ENCODE measurements at places on chromosomes 11 and 22.
A peak's percentile ranks its signal among the peaks of the same experiment; 100 is the strongest.

DNA sequence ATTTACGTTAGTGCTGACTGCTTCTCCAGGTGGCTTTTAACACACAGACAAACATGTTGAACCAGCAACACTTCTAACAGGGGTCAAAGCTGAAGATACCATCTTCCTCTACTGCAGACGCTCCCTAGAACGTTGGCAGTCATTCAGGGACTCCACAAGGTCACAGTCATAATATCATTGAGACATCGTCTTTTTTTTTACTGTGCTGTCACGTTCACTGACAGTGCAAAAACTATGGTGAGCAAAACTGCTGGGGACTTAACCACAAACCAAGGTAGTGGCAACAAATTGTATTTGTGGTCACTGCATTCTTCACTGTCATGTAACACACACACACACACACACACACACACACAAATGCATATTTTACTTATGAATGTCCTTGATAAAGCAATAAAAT lies 244.9 kb downstream of the CASP12 start:
- DNase-seq: no peak

DNA sequence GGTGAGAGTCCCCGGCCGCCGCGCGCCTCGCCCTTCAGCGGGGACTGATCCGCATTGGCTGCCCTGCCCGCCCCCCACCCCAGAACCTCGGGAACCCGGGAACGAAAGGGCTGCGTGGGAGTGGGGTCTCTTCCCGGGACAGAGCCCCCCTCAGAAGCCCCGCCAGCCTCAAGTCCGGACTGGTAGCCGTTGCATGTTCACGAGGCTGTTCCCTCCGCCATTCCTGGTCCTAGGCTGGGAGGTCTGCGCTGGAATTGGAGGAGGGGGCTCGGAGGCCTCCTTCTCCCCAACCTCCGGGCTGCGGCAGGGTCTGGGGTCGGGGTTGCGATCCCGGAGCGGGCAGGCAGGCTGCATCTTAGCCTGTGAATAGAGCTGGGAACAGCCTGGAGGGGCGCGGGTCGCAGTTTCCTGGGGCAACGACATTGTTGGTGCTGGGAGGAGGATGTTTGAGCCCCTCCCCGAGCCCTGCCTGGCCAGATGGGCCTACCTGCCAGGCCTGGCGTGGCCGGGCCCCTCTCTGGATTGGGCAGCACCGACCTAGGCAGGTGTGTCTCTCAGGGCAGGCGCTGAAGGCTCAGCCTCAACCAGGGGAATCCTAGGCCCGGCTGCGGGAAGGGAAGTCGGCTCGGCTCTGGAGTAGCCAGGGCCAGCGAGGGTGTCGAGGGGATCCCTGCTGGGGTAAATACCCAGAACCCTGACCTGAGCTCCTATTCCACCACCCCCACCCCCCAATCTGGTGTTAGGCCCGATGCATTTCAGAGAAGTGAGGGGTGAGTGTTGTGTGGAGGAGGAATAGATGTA lies 670 bp downstream of the MAPK8IP1 start:
- DNase-seq: no peak

- no peak for DNase-seq
These were observed 67.2 kb downstream of the EFCAB6 start for GRCh38 chr22:43744700-43745410.

- DNase-seq: peak; percentile 83
These were observed 19.5 kb upstream of the TPH1 start for GRCh38 chr11:18065572-18065971.

GRCh38 chr11:19432370-19433061 lies 191.8 kb upstream of the E2F8 start:
- DNase-seq: peak; percentile 77

DNA sequence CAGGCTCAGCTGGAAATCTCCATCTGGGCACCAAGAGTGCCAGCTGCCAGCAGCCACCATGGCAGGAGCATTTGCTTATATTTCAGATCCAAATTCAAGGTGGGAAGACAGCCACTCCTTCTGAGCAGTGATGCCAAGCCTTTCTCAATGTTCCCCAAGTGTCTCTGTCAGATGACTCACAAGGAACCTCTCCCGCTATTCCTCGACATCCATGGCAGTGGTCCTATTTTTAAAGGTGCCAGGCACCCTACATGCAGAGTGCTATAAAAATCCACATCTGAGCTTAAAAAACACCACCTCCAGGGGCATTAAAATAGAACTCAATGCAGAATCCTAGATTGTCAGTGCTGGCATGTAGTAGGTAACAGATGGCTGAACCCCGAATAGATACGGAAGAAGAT lies 112.1 kb downstream of the SLC1A2 start:
- no peak for DNase-seq

- no peak for DNase-seq
These were observed 7.5 kb upstream of the SIDT2 start for GRCh38 chr11:117171007-117171403.

GRCh38 chr11:76916712-76917111 lies 56.0 kb downstream of the ACER3 start:
- DNase-seq: no peak

GRCh38 chr11:34521265-34521664 lies 7.7 kb upstream of the ELF5 start:
- no peak for DNase-seq

- DNase-seq: no peak
These were observed 25.3 kb downstream of the PARVA start for GRCh38 chr11:12402691-12403120.

DNA sequence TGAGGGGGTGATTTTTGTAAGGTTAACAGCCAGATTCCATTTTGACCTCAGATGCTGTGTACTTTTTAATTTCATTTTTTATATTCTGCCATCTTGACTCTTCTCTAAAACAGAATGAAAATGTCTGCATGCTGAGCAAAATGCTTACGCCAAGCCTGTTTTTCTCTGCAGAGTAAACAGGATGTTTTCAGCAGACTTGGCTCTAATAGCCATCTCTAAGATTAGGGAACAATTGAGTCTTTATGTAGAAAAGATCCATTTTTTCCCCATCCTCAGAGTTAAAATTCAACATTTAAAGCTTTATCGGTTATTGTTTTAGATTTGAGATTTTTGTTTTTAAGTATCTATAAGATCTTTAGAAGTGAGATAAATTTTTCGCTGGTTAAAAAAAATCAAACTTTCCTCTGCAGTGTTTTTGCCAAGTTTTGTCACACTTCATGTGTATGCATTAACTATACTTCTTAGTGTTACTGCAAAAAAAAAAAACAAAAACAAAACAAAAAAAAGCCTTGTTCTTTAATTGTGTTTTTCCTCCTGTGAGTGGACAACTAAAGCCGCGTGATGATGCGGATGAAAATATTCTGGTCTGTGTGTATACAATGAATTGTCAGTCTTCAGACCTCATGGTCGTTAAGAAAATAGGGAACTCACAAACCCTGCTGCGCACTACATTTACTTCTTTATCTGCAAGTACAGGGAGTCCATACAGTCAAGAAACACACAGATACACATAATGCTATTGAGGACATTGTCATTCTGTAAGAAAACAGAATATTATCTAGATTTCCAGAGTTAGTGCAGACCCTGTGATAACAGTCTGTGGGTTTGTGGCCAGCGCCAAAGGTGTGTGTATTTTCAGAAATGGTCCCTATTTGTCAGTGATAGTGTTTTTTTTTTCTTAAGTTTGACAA lies 17.5 kb upstream of the ADSL start:
- DNase-seq: no peak

- DNase-seq: no peak
These were observed 3.3 kb downstream of the RAB38 start for GRCh38 chr11:88171982-88172381.

- no peak for DNase-seq
These were observed 21.8 kb upstream of the RNASEH2C start for GRCh38 chr11:65742353-65742752.

GRCh38 chr22:19960491-19961200 lies 19.0 kb upstream of the TXNRD2 start:
- DNase-seq: no peak

DNA sequence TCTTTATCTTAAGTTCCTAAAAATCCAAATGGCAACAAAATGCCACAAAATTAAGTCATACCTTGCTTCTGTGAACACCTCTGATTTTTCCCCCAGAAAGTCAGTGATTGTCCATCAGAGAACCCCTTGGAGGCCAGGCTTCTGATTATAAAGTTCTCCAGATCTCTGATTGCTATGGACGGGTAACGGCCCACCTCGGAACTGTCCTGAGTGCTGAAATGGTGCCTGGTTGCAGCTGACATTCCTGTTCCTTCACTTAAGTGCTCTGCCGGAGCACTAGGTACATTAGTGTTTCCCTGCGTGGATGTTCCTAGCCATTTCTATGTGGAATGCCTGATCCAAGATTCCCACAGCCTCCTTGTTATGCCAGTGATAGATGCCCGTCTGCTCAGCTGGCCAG lies 85.0 kb downstream of the CHST1 start:
- no peak for DNase-seq

DNA sequence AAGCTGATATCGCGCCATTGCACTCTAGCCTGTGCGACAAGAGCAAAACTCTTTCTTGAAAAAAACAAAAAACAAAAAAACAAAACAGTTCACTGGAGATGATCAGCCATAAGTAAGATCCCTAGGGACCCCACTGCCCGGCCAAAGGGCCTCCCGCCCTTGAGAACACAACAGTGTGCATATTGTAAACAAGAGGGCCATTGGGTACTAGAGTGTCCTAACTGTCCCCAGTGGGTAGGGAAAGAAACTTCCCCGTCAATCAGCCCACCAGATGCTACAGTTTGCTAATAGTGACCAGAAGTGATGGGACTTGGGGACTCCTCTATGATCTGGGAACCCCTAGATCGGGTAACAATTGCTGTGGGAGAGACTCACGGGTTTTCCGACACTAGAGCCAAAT lies 3.7 kb upstream of the ACY3 start:
- no peak for DNase-seq

DNA sequence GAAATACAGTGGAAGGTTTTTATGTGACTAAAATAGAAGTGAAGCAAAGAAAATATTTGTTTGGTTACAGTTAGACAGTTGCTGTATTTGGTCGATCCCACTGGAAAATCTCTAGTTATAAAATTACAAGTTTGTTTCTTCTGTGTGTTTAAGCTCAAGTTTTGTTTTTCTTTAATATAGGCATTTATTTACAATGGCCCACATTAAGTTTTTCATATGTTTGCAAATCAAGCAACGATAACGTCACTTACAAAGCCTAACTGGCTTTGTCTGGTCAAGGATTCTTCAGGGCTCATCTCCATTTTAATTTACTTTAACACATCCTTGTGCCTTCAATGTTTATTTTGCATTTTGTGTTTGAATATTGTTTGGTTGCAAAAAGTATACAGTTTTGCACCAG lies 270.6 kb downstream of the LUZP2 start:
- DNase-seq: no peak

- DNase-seq: no peak
These were observed 21.5 kb upstream of the NRIP3 start for GRCh38 chr11:9025101-9025850.
